HCT116 (cell line): ENCODE measurements at places on chromosomes 6 and 20. TPM values are rescaled to one million over a fixed set of nuclear protein-coding genes. Genes with fewer than 3 reads are reported as not detected.

The UBE3D gene
- 9.0 TPM for total RNA-seq

The PKHD1 gene
- not detected for total RNA-seq

The SLC4A11 gene
- 22.7 TPM for total RNA-seq

The CALHM6 gene
- not detected for total RNA-seq

DNA sequence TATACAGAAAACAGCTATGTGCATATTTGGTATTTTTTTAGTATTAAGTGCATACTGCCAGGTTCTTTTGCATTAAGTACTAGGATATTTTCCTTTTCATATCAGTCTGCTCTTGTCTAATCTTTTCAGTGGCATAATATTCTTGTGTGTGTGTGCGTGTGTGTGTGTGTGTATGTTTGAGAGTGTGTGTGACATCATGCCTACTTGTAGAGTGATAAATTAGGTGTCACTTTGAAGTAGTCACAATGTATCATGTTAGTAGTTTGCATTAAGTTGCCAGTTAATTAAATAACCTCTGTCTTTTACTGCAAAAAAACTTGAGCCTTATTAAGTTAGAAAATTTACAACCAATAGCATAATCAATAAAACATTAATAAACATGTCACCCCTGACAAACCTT is 65.3 kb downstream of the CD83 start:
- DNase-seq, result no peak

DNA sequence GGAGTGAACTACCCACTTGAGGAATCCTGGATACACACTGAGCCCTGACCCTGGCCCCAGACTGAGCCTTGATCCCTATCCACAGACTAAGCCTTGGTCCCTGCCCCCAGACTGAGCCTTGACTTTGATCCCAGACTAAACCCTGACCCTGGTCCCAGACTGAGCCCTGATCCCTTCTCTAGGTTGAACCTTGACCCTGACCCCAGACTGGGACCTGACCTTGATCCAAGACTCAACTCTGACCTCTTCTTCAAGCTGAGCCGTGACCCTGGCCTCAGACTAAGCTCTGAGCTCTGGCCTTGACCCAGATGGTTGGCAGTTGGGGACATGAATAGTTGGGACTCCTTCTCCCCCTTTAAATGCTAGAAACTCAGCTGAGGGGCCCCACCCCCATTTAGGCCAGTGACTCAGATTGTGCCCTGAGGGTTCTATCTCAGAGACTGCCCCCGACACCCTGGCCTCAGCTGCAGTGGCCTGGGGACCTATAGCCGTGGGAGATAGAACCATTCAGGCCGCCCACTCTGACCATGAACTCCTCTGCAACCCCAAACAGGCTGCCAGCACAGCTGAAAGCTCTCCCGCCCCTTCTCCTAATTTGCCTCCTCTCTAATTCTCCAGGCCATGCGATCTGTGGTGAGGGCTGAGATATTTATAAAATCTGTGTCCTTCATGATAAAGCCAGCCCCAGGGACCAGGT is 84.7 kb downstream of the DLGAP4 start:
- no peak for DNase-seq

DNA sequence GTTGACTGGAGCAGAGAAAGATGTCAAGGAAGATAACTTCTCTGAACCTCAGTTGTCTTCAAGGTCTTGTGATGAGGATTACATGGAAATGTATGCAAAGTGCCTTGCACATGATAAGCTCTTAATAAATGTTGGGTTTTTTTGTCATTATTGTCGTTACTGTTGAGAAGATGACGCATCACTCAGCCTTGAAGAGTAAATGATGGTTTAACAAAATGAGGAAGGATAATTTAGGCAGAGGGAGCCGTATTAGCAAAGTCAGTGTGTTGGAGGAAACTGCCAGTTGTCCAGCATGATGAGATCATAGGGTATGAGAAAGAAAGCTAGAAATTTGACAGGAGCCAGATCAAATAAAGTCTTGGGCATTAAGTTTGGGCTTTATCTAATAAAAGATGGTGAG is 8.8 kb upstream of the SUPT3H start:
- no peak for DNase-seq

DNA sequence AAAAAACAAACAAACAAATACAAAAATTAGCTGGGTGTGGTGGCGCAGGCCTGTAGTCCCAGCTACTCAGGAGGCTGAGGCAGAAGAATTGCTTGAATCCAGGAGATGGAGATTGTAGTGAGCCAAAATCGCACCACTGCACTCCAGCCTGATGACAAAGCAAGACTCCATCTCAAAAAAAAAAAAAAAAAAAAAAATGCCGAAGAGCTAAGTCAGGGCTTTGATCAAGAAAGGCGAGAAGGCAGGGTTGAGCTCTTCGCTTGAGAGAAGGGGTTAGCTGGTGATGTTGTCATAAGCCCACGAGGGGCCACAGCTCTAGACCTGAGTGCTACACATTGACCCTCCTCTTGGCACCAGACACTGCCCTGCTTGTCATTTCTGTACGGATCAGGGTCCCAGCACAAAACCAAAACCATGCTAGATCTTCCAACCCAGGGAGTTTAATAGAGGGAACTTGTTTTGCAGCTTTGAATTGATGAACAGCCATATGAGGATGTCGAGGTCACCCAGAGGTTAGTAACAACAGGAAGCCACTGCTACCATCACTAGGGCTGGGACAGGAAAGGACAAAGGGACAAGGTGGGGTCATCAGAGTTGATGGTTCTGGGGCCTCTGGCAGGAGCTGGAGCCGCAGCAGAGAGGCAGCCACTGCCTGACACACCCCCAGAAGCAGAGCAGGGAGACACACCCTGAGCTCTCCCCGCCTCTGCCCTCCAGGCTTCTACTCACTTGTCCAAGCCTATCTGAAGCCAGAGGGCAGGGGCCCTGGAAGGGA is 122.7 kb downstream of the SNX5 start:
- DNase-seq, result no peak

GRCh38 chr6:21406316-21406715 is 187.2 kb upstream of the SOX4 start:
- DNase-seq, result no peak

GRCh38 chr6:18507561-18507960 is 120.4 kb downstream of the RNF144B start:
- DNase-seq, result no peak

- DNase-seq, result no peak
Observed at GRCh38 chr20:33404281-33404680, 3.0 kb upstream of the CDK5RAP1 start.

DNA sequence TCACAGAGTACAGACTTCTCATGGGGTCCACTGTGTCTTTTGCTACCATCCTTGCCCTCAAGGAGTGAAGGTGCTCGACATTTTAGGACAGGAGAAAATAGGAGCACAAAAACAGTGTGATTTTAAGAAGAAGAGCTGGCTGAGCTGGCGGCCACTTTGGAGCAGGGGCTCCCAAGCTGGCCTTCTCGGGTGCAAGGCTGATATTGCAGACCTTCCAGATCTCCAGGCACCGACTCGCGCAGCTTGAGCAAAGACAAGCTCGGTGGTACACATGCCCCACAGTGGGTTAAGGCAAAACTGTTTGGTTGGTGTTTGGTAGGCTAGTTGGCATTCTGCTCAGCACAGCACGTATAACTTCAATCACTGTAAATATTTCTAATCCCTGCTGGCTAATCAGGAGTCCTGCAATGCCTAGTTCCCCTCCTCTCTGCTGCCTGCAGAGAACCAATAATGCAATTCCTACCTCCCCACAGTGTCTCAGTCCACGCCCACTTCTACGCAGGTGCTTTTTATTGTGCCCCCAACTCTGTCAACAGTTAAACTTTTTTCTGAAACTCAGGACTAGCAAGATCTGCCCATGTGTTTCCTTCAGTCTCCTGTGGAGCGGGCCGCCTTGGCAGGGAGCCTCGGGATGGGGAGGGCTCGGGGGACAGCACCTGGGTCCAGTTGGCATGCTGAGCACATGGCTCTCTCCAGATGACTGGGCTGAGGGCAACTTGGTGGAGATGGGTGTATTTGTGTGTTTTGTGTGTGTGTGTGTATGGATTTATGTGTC is 12.7 kb upstream of the SMOC2 start:
- DNase-seq, result no peak

DNA sequence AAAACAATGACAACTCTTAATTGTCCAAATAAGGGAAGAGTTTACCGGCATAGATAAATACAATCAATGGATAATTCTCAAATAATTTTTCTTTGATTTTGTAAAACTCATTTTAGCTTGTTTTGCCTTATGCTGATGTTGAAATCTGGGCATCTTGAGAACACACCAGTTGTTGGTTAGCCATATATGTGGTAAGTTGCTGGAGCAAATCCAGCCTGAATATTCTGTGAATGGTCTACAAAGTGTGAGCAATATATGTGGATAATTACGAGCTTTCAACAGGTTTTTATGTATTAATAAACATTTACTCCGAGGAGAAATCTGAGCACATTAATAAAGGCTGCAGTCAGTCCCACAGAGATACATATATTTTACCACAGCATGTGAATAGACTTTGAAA is 423.6 kb downstream of the BCKDHB start:
- no peak for DNase-seq
